ENCODE measurements at places on chromosomes 16 and 17. TPM values are rescaled to one million over a fixed set of nuclear protein-coding genes. Genes with fewer than 3 reads are reported as not detected.

Gene HOXB6
- total RNA-seq = 11.6 TPM

Gene HOXB4
- not detected for total RNA-seq

Gene MC1R
- 8.1 TPM for total RNA-seq

GRCh38 chr16:85370881-85371651 lies 242.1 kb upstream of the GSE1 start:
- DNase-seq = no peak

- peak; percentile 52 for DNase-seq
These were observed 10.4 kb downstream of the PRR11 start for GRCh38 chr17:59165933-59166342.

GRCh38 chr16:25014500-25015147 lies 545 bp downstream of the ARHGAP17 start:
- DNase-seq = peak; percentile 18

DNA sequence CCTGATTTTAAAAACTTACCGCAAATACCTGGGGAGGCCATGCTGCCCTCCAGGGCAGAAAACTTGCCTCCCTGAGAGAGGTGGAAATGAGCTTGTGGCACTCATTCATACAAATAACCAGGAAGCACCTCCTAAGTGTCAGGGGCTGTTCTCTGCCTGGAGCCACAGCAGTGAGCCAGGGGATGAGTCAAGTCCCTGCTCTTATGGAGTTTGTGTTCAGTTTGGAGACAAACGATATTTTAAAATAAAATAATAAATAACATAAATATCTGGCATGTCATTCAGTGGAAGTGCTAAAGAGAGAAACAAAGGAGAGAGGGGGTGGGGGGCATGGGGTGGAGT lies 313.8 kb downstream of the C16orf95 start:
- DNase-seq = no peak

DNA sequence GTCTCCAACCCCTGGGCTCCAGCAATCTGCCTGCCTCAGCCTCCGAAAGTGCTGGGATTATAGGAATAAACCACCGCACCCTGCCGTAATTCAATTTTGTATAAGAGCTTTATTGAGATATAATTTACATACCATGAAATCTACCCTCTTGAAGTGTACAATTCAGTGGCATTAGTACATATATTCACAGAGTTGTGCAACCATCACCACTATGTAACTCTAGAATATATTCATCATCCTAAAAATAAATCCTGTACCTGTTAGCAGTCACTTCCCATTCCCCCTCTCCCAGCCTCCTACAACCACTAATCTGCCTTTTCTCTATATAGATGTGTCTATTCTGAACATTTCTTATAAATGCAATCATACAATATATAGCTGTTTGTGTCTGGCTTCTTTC lies 26.1 kb downstream of the TOM1L2 start:
- no peak for DNase-seq

DNA sequence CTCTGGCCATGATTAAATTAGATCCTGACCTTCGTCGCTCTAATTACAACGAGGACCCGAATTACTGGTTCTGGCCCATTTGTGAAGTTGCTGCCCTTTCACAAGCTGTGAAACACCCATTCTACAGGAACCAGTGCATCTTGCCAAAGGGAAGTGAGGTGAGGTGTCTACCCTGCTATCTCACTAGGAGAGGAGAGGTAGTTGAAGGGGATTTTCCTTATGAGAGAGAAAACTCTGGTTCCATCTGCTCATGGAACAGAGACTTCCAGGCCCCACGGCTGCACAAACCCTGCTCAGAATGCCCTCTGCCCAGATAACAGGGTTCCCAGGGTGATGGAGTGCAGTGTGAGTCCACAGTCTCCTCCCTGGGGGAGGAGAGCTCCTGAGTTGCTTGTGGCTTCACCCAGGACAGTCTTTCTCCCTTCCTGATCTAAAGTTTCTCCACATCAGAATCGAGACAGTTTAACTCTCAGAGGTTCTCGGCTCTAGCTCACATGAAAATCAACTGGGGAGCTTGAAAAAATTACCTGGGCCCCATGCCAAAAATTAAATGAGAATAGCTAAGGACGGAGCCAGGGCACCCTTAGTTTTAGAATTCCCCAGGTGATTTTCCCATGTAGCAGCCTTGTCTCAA lies 7.8 kb upstream of the SSTR2 start:
- DNase-seq = no peak

GRCh38 chr16:13767215-13767614 lies 152.7 kb upstream of the ERCC4 start:
- DNase-seq = no peak

- DNase-seq = no peak
These were observed 18.1 kb upstream of the ARHGAP23 start for GRCh38 chr17:38410201-38410600.

- no peak for DNase-seq
These were observed 34.1 kb downstream of the VPS53 start for GRCh38 chr17:680529-680928.

GRCh38 chr17:44272321-44272951 lies 4.5 kb upstream of the SLC4A1 start:
- DNase-seq = no peak

GRCh38 chr17:17067257-17067656 lies 25.0 kb downstream of the MPRIP start:
- DNase-seq = no peak

- DNase-seq = no peak
These were observed 19.6 kb downstream of the ZFPM1 start for GRCh38 chr16:88472637-88473205.

- DNase-seq = no peak
These were observed 70.2 kb downstream of the ZZEF1 start for GRCh38 chr17:4072487-4073157.

DNA sequence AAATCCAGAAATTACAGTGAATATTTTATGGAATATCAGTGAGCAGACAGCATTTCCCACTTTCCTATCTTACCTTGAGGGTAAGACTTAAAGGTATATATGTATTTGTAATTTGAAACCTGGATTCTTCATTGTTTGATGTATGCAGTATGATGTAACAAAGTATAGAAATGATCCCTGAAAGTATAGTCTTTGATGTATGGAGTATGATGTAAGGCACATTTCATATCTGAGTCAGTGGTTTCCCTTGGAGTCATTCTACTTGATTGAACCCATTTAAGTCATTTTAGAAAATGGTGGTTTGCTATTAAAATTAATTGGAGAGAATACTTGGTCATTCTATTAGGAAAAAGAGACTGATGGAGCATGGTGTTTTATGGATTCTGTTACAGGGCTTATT lies 10.1 kb downstream of the AMZ2 start:
- no peak for DNase-seq

DNA sequence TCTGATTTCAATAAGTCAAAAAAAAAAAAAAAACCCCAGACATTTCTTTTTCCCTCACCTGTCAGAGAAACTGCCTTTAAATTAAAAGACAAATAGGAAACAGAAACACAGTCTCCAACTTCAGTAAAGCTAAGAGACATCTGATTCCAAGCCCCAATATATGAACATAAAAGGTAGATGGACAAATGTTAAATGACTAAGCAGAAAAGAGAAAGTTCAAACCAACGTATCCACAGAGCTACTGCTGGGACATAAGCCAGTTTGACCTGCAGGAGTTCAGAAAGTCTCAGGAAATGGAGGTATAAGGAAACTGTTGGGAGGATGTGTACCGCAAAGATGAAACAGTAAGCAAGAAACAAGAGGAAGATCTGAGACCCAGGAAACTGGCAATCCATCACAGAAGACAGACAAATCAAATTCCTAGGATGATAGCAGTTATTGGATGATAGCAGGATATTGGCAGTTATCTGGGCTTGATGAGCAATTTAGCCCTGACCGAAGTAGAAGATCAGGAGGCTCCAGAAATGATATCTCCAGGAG lies 135.0 kb downstream of the BRIP1 start:
- no peak for DNase-seq
